CD4-positive, alpha-beta T cell treated with Interleukin-15 for 4 hours (primary cell): ENCODE measurements at places on chromosomes 4 and X.

DNA sequence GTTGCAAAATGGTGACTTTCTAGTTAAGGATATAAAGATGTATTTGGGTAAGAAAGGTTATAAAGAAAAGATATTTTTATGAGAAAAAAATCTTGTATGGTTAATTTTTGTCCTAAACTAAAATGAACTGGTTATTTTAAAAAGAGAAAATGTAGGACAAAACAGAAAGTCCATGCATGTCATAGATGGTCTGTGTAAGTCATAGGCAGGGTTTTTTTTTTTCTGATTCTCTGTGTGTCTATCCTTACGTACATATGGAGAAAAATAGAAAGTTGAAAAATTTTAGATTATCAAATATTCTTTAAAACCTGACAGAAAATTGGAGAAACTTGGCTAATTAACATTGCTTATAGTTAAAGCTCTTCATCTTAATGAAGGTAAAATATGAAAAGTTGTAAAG is 493.4 kb downstream of the IQCM start:
- no peak for DNase-seq

- DNase-seq: no peak
Observed at GRCh38 chrX:154399527-154400368, 1.6 kb downstream of the RPL10 start.

DNA sequence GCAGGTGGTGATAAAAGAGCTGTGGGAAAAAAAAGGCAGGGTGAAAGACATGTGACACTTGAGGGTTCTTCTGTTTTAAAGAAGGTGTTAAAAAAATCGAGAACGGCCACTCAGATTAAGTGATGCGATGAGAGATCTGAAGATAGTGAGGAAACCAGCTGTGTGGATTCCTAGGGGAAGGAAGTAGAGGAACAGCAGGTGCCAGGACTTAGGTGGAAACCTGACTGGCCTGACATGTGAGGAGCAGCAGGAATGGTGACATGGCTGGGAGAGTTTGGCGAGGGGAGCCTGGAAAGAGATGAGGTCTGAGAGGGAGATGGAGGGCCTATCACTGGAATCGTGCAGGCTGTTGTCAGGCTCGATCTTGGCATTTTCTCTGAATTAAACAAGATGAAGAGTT is 55.5 kb downstream of the BMPR1B start:
- DNase-seq: no peak

DNA sequence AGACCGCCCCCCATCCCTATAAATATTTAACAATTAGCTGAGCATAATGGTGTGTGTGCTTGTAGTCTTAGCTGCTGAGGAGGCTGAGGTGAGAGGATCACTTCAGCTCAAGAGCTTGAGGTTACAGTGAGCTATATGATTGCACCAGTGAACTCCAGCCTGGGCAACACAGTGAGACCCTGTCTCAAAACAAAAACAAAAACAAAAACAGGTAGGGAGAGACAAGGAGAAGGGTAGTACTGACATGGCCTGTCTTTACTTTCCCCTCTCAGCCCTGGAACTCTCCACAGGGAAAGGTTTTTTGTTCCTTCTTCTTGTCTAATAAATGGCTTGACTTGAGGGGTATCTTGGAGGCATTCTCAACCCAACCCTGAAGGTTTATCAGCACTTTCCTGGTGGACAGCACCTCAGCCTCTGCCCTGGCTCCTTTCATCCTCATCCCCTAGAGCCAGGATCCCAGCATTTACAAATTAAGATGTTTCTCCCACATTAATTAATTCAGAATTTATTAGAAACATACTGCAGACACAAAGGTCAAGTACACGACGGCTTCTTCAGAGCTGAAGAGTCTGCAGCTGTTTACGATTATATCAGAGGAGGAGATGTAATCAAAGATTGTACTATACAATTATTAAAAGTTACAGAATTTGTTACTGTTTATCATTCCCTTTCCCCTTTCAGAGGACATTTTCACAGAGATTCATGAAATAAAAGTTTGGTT is 131.8 kb downstream of the AFF1 start:
- no peak for DNase-seq

GRCh38 chr4:101556842-101557241 is 209.5 kb upstream of the PPP3CA start:
- no peak for DNase-seq

DNA sequence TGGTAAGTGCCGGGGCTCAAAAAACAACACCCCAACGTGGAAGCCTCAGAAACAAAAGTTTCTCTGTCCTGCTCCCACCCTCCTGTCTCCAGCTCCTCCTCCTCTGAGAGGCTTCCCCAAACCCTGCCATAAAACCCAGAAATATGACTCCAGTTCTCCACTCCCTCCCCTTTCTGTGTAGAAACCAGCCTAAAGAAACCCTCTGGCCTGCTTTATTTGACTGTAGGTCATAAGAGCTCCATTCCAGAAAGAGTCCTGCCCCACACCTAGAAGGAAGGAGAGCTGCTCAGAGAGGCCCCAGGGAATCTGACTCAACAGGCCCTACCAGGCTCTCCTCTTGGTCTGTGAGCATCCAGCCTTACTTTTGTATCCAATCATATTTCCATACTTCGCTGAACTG is 872 bp upstream of the S100P start:
- DNase-seq: no peak

DNA sequence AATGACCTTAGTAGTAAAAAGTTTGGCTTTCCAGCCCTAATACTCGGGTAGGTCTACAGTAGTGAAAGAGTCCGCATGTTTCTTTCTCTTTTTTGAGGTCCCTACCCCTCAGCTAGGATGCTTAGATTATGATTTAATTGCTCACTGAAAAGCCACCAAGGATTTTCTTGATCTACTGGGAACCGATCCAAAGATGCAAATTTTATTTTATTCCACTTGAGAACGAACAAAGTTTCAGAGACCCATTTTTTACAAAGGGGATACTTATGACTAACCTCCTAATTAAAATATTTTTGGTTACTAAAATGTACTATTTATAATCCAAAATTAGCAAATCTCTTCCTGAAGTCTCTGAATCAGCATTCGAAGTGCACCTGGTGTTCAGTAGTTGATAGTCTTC is 14.3 kb upstream of the PDHA2 start:
- DNase-seq: no peak

DNA sequence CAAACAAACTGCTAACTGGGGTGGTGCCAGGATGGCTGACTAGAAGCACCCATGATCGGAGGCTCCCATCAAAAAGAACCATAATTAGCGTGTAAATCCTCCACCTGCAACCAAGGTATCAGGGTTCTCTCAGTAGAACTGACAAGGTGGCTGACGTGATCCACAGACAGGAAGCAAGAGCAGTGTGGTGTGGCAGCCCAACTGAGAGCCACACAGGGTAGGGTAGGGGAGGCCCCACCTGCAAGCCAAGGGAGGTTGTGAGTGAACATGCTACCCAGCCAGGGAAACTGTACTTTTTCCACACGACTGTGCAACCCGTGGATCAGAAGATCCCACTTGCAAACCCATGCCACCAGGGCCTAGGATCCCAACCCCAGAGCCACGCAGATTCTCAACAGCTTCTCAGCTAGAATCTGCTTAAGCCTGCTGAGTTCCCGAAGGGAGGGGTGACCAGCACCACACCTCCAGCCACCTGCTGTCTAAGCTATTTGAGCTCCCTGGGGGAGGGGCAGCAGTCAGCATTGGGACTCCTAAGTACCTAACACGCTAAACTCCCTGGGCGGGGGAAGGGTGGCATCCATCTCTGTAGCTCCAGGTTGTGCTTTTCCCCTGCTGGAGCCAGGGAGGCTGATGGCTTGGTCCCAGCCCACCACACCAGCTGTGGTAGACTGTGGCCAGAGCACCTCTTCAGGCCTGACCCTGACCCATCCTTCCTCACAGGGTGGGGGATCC is 425.1 kb downstream of the GPM6A start:
- no peak for DNase-seq

DNA sequence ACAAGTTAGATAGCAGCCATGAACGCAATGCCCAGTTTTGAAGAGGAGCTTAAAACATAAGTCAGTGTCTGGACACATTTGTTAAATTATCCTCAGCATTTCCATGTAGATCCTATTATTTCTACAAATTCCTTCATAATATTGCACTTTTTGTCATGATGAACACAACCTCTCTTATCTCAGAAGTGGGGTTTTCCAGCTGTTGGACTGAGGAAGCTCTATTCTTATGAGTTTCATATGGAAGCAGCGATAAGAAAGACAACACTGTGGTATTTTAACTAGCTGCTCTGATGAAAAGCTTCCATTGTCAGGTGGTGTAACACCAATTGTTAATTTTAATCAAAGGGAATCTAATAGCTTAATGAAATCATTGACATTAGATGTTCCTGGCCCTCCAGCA is 308.7 kb downstream of the GBA3 start:
- DNase-seq: no peak

- DNase-seq: peak; percentile 55
Observed at GRCh38 chr4:77734928-77735327, 84.2 kb downstream of the CNOT6L start.

- no peak for DNase-seq
Observed at GRCh38 chr4:189445613-189446012, 495.1 kb upstream of the FRG1 start.

GRCh38 chr4:16196482-16197393 is 29.5 kb downstream of the TAPT1 start:
- DNase-seq: no peak

- no peak for DNase-seq
Observed at GRCh38 chr4:41758884-41759283, 10.4 kb upstream of the PHOX2B start.
